Hepatic stellate cell (primary cell): ENCODE measurements at places on chromosomes 6 and 20.

- DNase-seq = no peak
These were observed 506.0 kb upstream of the JARID2 start for GRCh38 chr6:14739827-14740226.

DNA sequence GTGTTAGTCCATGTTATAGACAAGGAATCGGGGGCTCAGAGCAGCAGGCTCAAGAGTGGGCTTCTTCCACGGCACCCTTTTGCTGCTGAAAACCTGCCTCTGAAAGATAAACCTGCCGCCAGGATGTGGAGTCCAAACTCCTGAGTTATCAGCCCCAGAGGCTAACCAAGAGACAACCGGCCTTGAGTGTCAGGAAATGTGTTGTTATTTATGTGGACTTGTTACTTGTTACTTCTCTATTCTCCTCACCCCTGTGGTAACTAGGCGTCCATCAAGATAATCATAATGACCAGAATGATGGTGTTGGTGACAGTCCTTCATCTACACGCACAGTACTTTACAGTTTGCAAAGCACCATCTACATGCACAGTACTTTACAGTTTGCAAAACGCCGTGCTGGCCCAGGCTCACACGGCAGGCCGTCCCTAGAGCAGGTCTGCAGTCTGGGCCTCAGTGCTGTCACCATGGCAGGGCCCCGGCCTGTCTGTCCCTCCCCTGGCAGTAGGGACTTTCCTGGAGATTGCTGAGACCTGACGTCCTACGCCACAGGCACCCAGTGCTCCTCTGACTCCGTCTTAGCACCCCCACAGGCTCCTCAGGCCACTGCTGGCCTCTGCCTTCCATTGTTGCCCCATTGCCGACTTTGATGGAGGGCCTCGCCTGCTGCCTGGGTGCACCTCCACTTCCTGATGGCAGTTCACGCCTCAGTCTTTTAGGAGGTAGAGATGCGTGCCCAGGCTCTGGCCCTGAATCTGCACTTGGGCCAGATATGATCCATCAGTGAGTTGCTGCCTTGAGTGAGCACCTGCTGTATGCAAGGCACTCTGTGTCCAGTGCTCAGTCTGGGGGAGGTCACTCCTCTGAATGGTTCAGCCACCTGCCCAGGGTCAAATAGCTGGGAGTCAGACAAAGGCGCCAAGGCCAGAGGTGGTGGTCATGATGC lies 9.1 kb upstream of the BPIFB4 start:
- no peak for DNase-seq

- DNase-seq = no peak
These were observed 24.1 kb upstream of the MYLIP start for GRCh38 chr6:16104624-16105433.

DNA sequence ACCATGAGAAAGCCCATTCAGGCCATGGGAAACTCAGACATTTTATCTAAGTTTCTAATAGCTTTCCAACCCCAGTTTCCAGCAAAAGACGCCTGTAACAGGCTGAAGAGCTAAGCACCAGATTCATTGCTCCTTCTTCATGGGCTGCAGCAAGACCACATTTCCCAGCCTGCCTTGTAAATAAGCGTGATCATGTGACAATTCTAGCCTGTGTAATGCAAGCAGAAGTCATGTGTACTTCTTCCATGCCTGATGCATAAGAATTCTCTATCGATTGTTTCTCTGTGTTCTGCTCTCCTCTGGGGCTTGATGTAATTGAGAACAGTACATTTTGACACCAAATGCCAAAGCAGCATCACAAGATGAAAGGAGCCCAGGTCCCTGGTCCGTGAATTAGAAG lies 6.8 kb downstream of the PCSK2 start:
- no peak for DNase-seq

GRCh38 chr20:61345656-61346055 lies 93.6 kb downstream of the CDH4 start:
- DNase-seq = no peak

DNA sequence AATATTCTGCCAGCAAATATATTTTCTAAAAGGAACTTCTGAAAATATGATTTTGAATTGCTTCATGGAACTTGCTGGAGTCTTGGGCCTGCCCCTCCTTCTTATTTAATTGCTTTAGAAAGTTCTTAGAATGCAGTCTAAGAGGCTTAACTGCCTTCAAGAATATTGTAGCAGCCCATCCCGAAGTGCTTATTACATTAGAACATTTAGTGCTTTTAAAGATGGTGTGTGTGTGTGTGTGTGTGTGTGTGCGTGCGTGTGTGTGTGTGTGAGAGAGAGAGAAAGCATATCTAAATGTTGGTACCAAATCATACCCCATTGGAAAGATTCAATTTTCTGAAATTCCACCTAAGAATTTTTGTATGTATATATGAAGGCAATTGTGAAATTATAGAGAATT lies 193.5 kb downstream of the SLC24A3 start:
- no peak for DNase-seq

DNA sequence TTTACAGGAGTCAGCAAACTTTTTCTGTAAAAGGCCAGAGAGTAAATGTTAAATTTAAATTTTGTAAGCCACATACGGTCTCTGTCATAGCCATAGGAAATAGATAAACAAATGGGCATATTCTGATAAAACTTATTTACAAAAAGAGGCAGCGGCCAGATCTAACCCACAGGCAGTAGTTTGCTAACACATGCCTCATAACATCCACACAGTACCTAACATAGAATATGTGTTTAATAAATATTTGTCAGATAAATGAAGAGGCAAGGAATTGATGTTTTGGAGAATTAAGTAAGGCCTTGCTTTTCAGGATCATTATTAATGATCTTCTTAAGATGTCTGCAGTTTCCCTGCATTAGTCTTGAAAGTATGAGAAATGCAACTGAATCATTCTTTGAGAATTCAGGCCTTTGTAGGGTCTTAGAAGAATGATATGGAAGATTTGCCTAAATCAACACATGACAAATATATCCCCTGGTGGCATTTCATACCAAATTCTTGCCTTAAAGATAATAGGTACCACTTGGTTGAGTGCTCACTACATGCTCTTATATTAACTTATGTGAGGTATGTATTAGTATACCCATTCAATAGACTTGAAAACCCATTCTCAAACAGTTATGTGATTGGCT lies 39.3 kb upstream of the TRAM2 start:
- no peak for DNase-seq

GRCh38 chr6:27667657-27668441 lies 194.9 kb upstream of the ZNF184 start:
- no peak for DNase-seq

GRCh38 chr6:10323018-10323417 lies 91.9 kb downstream of the TFAP2A start:
- DNase-seq = no peak

DNA sequence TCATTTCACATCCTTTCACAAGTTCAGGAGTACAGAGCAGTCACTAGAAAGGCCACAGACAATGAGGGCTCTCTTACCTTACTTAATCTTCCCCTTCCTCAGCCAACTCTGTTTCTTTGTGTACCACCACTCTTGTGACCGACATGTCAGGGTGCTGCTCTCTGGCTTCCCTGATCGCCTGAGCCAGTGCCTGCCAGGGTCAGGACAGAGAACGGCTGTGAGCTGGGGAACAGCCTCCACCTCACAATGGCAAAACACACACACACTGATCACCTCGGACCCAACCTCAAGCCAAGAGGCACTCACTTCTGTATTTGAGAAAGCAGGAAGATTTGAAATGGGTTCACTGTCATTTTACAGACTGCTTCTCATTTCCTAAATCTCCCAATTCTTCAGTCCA lies 30.8 kb downstream of the SMLR1 start:
- DNase-seq = no peak

- DNase-seq = no peak
These were observed 3.6 kb upstream of the SLC52A3 start for GRCh38 chr20:771741-772464.

DNA sequence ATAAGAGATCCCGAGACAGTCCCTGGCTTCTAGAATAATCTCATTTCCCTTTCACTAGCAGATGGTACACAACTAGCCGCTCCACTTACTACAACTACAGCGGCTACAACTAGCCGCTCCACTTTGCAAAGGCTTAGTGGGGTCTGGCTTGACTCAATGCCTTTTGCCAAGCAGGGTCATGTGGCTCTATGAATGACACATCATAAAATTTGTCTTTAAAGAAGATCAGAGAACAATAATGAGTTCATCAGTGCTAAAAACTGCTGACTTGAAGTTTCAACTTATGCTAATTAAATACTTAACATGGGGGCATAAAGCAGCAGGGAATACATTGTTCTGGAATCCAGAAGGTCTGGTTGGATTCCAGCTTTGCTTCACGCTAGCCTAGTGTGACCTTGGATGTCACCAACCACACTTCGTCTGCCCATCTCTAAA lies 2.0 kb upstream of the MICAL1 start:
- no peak for DNase-seq

GRCh38 chr20:5234158-5234557 lies 82.6 kb downstream of the PROKR2 start:
- DNase-seq = no peak

DNA sequence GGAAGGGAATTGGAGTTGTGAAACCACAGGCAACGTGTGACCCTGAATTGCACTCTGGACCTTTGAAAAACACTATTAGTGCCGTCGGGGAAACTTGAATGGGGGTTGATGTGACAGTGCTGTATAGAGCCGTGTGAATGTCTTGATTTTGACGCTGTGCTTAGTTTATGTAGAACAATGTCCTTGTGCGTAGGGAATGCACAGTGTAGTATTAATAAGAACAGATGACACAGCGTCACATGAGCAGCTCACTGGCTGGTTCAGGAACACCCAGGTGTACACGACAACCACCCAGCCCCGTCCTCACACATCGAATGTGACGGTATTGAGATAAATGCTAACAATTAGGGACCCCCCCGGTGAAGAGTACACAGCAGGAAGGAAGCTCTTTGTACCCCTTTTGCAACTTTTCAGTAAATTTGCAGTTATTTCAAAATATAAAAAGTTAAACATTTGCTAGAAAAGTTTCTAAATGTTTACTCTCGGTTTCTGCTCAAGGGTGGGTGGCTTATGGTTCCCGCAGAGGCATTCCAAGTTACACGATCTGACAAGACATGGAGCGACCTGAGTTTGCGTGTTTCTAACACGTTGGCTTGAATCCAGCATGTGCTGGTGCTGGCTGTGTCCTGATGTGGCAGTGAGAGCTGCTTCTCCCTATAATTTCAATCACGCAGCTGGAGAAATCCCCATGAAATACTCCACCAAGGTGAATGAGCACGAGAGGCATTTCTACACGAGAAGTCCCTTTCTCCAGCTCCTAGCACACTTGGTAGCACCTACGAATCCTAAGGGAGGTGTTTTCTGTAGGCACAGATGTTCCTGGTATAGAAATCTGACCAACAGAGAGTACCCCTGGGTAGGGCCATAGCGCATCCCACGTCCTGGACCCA lies 208.0 kb upstream of the EXOC2 start:
- DNase-seq = no peak
